Anterior cingulate cortex (tissue), 58 donors: ENCODE measurements at places on chromosomes 1 and 21.
A peak's percentile ranks its signal among the peaks of the same experiment; 100 is the strongest.

DNA sequence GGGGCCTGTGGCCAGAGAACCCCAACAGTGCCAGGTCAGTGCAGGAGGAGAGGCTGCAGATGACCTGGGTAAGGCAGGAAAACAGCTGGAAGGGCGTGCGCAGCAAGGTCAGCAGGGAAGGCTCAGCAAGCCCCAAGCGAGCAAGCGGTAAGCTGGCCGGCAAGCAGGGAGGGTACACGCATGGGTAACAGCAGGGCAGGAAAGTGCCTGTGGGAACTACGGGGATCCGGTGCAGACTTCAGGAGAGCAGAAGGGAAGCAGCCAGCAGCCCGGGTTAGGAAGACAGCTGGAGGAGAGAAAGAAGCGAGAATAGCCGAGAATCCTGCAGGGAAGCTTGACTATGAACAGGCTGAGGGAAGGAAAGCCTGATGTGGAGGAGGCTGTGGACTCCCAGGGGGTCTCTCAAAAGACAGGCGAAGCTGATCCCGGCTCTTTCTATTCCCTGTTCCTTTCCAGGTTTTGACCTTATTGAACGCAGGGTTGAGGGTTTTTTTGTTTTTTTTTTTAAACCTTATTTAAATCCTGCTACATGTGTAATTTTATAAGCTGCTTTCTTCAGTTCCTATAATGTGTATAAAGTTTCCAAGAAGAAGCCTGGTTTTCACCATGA lies 20.9 kb downstream of the UMODL1 start:
- DNase-seq = no peak

DNA sequence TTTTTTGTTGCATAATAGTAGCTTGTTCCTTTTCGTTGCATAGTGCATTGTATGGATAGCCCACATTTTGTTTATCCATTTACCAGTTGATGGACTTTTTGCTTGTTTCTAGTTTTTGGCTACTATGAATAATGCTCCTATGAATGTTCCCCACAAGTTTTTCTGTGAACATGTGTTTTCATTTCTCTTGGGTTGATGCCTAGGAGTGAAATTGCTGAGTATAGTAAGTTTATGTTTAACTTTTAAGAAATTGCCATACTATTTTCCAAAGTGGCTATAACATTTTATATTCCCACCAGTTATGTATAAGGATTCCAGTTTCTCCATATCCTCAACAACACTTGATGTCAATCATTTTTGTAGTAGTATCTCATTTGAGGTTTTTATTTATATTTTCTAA lies 84.8 kb upstream of the CACYBP start:
- DNase-seq = no peak

DNA sequence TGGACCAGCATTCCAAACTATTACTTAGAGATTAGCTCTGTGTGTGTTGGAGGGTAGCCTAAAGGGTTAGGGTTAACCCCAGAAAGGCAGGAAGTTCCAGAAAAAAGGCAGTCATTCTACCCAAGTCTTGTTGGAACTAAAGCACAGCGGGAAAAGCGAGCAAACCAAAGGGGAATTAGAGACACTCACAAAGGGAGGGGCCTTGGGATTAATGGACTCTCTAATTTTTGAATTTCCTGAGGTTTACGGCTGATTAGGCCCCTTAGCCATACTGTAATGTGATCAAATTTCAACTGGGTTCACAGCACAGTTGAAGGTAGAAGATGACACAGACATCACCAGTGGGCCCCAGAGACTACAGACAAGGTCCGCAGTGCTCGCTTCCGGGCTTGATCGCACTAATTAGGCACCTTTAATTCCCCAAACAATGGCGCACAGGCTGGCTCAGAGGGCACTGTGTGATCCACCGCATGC lies 28.3 kb downstream of the CAPZB start:
- DNase-seq = no peak

DNA sequence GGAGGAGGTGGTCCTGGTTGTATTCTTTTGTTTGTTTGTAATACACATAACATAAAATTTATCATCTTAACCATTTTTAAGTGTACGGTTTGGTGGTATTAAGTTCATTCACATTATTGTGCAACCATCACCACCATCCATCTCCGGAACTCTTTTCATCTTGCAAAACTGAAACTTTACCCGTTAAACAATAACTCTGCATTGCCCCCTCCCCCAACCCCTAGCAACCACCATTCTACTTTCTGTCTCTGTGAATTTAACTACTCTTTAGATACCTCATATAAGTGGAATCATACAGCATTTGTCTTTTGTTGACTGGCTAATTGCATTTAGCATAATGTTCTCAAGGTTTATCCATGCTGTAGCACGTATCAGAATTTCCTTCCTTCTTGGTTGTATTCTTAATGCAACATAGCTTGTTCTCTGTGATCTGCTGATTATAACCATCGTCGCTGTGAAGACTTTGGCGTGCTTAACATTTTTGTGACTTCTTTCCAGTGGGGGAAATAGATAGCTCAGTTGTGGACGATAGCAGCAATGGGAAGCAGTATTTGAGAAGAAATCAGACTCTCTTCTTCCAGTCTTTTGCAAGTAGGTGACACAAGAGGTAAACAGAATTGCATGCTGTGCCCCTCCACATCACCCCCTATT lies 117.5 kb upstream of the HOOK1 start:
- no peak for DNase-seq

- no peak for DNase-seq
Observed at GRCh38 chr1:245804696-245805095, 649.9 kb downstream of the KIF26B start.

- no peak for DNase-seq
Observed at GRCh38 chr21:44765231-44766013, 36.2 kb downstream of the UBE2G2 start.

GRCh38 chr1:56438901-56439551 lies 140.3 kb downstream of the PLPP3 start:
- no peak for DNase-seq

GRCh38 chr1:185560760-185561159 lies 173.4 kb upstream of the HMCN1 start:
- no peak for DNase-seq

GRCh38 chr1:217089361-217090014 lies 366.3 kb upstream of the ESRRG start:
- peak; percentile 62 for DNase-seq
